ENCODE measurements at places on chromosomes 11 and 22.

GRCh38 chr11:3137486-3138177 is 27.5 kb downstream of the OSBPL5 start:
- DNase-seq = peak; percentile 5

GRCh38 chr11:73480677-73481076 is 104.5 kb downstream of the RELT start:
- DNase-seq = no peak

DNA sequence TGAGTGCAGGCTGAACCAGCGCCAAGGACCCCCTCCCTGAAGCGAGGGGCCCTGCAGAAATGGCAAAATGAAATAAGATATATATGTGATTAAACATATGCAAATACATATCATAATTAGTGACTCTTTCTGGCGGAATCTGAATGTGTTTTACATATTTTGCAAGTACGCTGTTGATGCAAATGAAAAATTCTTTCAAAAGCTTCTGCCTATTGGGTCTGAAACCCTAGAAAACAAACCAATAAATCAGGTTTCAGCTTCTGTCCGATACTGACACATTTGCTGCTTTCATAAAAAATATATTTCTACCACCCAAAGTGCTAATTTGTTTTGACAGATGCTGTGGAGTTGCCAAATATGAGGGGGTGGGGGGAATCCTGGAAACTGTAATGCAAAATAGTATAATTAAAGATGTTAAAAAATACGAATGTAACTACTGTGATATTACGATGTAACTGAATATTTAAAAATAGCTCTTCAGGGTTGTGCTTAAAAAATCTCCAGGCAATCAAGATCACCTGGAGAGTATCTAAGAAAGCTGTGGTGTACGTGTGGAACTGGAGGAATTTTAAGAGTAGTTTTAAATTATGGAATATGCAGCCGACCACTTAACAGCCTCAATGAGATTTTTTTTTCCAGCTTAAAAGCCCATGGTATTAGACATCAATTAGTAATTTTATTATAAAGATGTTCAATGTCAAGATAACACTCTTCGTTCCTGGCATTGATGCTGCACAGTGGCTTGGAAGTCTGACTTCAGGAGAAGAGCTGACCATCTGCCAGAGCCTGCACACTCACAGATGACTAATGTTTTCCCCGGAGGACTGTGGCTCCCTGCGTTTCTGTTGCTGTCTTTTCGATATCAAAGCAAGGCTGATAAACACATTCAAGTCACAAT is 122.2 kb upstream of the RCN1 start:
- DNase-seq = no peak

- DNase-seq = no peak
Measured at GRCh38 chr11:125251956-125252355, 87.4 kb downstream of the PKNOX2 start.
